ENCODE measurements at places on chromosomes 6 and 20.
A peak's percentile ranks its signal among the peaks of the same experiment; 100 is the strongest.

GRCh38 chr20:17678886-17679285 lies 3.2 kb downstream of the RRBP1 start:
- no peak for DNase-seq

- no peak for DNase-seq
Measured at GRCh38 chr6:119895626-119896025, 546.1 kb upstream of the MAN1A1 start.

DNA sequence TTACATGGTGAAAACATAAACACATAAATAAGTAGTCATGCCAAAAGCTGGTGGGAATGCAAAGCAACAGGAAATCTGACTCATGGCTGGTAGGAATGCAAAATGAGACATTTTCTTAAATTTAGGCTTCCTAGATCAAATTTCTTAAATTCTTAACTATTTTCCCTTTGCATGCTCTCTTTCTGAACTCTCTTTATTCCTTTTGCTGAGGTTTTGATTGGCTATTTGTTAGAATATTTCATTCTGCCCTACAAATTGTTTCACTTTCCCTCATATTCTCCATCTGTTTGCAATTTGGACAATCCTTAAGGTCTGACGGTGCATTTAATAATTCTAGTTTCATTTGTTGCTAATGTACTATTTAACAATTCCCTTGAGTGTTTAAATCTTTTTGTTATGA lies 437.5 kb upstream of the RGS17 start:
- no peak for DNase-seq

GRCh38 chr20:33191484-33191883 lies 23.5 kb downstream of the BPIFA2 start:
- no peak for DNase-seq

GRCh38 chr6:139135578-139136545 lies 982 bp downstream of the HECA start:
- DNase-seq = peak; percentile 26

DNA sequence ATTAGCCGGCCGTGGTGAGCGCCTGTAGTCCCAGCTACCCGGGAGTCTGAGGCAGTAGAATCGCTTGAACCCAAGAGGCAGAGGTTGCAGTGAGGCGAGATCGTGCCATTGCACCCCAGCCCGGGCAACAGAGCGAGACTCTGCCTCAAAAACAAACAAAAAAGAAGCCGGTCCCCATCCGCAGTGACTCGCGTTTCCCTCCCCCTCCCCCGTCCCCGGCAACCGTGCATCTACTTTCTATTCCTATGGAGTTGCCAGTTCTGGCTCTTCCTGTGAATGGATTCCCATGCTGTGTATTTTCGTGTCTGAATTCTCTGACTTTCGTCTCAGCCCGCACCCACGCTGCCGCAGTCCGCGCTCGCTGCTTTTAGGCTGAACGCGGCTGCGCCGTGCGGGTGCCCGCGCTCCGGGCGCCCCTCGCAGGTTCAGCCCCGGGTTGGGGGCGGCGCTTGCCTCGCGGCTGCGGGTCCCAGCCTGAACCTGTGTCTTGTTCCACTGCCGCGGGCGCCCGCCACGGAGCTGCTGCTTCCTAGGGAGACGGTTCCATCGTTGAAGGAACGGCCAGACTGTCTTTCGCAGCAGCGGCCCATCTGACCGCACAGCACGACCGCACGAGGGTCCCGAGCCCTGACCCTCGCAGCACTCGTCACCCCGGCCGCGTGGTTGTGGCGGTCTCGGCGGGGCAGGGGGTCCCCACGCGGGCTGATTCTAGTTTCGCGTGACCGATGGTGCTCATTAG lies 1.1 kb upstream of the MRGBP start:
- no peak for DNase-seq

DNA sequence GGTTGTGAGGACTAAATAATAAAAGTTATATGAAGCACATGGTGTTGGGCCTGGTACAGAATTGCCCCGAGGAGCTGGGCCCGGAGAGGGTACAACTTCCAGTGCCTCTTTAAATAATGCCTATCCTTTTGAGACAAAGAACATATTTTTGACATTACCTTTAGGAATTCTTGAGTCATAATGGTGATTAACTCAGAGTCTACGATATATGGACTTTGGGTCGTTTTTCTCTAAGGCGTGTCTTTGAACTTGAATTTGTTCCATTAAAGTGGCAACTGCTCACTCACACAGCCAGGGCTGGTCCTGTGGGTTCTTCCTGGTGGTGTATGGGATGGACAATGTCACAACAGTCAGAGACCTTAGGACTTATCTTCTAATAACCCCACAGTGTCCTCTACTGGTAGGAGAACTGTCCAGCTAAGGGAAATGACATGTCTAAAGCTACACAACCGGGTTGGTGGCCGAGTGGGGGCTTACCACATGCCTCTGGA lies 106.5 kb downstream of the CDC5L start:
- DNase-seq = no peak

- DNase-seq = no peak
Measured at GRCh38 chr6:90383196-90383822, 86.7 kb upstream of the BACH2 start.

GRCh38 chr6:43123461-43124314 lies 47.4 kb upstream of the SRF start:
- peak; percentile 38 for DNase-seq
